ENCODE measurements at places on chromosomes 5 and 9.

- no peak for DNase-seq
These were observed 5.1 kb downstream of the SEMA5A start for GRCh38 chr5:9540791-9541190.

- DNase-seq: no peak
These were observed 51.4 kb upstream of the CKMT2 start for GRCh38 chr5:81181576-81182316.

DNA sequence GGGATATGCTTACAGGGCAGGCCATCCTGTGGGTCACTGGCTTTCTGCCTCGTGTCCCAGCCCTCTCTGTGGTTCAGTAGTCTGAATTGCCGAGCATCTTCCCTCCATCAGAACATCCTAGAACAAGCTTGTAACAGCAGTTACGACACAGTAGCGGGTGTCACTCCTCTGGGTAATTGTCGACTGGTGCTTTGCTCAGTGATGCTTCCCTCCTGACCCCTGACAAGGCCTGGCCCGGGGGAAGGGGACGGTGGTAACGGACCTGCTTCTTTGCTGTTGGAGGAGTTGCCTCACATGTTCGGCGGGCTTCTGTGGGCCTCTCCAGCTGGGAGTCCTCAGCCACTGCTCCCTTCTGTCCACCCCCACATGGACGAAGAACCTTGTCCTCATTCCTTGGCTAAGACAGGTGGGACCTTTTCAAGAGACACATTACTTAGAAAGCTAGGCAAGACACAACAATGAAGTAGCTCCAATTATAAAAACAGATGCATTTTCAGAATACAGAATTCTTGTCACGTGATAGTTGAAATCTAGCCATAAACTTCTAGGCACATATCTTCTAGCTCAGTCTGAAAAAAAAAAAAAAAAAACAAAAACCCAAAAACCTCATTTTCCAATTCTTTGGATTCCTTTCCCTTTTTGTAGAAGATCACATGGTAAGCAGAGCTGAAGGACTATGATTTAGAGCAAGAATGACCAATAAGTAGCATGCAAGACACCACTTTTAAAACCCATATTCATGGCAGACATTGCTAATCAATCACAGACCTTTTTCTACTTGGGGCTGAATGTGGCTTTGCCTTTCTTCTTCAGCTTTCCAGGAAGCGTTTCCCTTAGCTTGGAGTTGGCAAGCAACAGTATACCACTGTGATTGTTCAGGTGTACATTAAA, 25.0 kb downstream of the HMCN2 start:
- DNase-seq: peak; percentile 38

DNA sequence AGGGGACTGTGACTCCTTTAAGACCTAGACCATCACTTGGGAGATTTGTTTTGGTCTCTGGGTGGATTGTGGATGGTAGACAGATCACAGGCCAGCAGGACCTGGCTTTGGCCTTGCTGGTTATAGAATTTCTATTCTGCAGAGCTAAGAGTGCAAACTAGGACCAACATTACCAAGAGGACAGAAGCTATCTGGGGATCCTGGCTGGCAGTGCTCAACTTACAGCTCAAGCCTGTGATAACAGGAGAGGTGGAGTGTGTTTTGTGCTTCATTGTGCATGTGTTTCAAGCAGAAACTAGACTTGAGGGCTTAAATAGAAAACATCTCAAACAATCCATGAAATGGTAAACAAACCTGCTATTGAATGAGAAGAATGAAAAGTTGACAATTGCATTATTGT, 106.7 kb downstream of the ZNF462 start:
- DNase-seq: no peak

DNA sequence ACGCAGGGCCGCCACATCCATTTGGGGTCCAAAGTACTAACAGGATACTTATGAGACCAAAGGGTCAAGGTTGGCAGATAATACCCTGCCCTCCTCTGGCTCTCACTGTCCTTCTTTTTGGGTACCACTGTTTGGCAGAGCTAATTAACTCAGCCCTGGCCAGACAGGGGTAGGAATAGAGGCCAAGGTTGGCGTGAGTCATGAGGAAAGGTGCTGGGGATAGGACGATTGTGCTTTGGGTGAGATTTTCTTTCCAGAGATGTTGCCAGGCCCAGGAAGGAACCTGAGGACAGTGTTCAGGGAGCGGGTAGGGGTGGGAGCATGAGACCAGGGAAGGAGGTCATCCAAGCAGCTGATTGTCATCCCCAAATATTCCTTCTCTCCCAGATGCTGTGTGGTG, 191.8 kb upstream of the PANK3 start:
- no peak for DNase-seq

DNA sequence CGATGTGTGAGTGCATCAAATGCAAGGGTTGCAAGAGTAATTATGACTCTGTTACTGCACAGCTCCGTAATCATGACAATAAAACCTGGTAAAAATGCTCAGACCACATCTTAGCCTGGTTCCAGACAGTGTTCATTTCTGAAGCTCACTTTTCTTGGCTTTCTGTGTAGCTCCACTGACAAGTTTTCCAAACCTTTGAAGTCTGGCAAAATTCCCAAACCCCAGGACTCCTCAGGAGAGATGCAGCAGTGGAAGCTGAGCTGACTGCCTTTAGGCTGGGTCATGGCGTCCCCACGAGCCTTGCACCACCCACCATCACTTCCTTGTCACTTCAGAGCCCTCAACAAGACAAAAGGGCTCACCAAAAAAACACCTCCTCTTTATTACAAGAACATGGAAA, 131.6 kb upstream of the TAS2R1 start:
- DNase-seq: no peak

GRCh38 chr5:32551865-32552264, 33.5 kb upstream of the SUB1 start:
- no peak for DNase-seq

DNA sequence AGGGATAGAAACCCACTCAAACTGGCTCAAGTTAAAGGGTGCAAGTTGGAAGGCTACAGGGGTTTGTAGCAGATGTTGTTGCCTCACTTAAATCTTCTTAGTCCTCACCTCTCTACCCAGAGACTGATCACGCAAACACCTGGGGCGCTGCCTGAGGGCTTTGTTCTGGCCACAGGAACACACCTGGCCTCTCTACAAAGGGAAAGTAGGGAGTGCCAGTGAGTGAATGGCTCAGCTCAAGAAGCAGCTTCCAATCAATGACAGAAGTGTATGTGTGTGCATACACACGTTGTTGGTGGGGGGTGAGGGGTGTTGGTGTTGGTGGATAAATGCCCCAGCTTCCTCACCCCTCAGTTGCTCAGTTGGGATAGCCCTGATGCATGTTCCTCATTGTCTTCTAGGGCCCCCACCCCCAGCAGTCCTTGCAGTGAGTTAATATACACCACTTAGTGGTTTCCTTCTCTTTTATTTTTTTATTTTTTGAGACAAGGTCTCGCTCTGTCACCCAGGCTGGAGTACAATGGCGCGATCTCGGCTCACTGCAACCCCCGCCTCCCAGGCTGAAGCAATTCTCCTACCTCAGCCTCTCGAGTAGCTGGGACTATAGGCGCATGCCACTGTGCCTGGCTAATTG, 30.6 kb upstream of the CTNNA1 start:
- DNase-seq: peak; percentile 63

- DNase-seq: no peak
These were observed 30.8 kb downstream of the ARHGAP26 start for GRCh38 chr5:142800776-142801494.

DNA sequence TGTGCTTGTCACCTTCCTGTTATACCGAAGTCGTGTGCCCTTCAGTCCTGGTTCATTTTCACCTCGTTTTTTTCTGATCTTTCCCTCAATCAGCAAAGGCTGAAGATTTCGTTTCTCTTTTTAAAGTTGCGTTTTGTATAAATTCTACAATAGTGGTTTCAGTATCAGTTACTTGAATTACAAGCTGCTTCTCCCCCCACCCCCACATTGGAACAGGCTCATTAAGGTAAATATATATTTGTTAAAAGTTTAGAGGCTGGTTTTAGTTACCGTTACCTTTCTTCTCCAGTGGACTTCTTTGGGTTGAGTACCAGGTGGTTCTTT, 881 bp downstream of the SUB1 start:
- no peak for DNase-seq

- DNase-seq: no peak
These were observed 66.4 kb downstream of the POU5F2 start for GRCh38 chr5:93674866-93675459.

GRCh38 chr5:9207817-9208418, 338.0 kb downstream of the SEMA5A start:
- DNase-seq: no peak

DNA sequence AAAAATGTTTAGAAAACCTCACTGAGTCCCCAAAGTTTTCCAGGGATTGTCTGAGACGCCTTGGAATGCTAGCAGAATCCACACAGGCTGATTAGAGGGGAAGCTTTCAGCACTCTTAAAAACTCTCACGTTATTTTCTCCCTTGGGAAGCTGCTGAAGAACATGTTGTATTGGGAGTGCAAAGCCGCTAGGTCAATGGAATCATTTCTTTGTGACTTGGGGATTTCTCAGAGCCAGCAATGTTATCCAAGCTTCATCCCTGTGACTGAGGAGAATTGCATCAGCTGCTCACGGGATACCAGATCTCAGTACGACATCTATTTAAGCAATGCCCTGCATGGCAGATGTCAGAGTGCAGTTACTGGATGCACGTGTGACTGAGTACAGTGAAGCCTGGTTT, 426.4 kb upstream of the MPDZ start:
- no peak for DNase-seq

DNA sequence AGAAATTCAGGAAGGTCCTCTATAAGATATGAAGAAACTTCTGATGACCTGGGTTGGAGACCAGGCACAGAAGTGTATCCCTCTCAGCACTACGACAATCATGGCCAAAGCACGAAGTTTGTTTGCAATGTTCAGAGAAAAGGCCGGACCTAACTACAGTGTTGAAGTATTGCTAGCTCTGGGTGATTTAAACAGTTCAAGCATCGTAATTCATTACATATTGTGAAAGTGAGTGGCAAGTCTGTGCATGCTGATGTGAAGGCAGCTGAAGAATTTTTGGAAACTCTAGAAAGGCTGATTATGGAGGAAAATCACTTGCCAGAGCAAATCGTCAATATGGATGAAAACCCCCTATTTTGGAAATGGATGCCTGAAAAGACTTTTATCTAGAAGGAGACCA, 67.2 kb upstream of the PANK3 start:
- DNase-seq: no peak

DNA sequence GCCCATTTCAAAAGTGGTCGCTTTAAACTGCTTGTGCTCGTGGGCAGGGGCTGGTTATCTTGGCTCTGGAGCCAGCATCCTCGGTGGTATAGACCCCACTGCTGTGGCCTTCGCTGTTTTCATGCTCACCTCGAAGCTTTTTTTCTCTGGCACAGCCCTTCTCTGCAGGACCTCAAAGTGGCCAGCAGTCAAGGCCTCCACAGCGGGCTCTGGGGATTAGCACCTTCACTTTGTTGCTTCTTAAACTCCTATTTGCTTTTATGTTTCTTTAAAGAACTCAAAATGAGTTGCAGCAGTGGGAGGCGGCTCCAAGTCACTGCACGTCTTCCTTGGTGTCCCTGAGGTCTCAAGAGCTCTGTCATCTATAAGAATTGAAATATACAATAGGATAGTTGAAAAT, 165.1 kb downstream of the CACNA1B start:
- DNase-seq: peak; percentile 60
